ENCODE measurements at places on chromosomes 16 and 17. TPM values are rescaled to one million over a fixed set of nuclear protein-coding genes. Genes with fewer than 3 reads are reported as not detected.

Gene DOC2A
- 2.2 TPM for total RNA-seq

Gene C16orf46
- total RNA-seq: 1.2 TPM

Gene ITGAX
- 4.4 TPM for total RNA-seq

Gene RTN4RL1
- 3.7 TPM for total RNA-seq

Gene HOXB9
- total RNA-seq: not detected

Gene TERB1
- total RNA-seq: not detected

Gene ITGB4
- 169 TPM for total RNA-seq

GRCh38 chr17:700504-701094 lies 14.0 kb downstream of the VPS53 start:
- DNase-seq: no peak

- no peak for DNase-seq
These were observed 7.8 kb upstream of the EVI2A start for GRCh38 chr17:31329221-31329620.

- no peak for DNase-seq
These were observed 4.7 kb downstream of the SLC12A3 start for GRCh38 chr16:56869513-56870275.

- DNase-seq: no peak
These were observed 9.6 kb upstream of the METTL16 start for GRCh38 chr17:2521257-2521656.

DNA sequence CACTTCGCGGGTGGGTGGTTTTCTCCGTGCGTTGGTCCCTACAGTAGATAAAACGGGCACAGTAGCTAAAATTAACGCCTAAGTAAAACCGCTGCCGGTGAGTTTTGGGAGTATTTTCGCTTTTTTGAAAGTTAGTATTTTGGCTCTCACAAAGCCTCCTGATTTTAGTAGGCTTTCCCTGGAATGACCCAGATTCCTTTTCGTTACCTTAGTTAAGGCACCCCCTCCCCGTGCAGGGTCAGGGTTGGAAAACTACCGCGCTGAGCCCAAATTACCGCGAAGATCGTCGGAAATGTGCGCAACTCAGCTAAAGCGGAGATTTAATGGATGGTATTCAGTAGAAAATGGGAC lies 28.3 kb upstream of the ST6GALNAC1 start:
- DNase-seq: no peak

- DNase-seq: no peak
These were observed 34.6 kb downstream of the AKAP10 start for GRCh38 chr17:19943026-19943425.

GRCh38 chr16:79595231-79595641 lies 5.3 kb downstream of the MAF start:
- DNase-seq: no peak

- DNase-seq: no peak
These were observed 55.0 kb downstream of the STH start for GRCh38 chr17:46053911-46054534.

DNA sequence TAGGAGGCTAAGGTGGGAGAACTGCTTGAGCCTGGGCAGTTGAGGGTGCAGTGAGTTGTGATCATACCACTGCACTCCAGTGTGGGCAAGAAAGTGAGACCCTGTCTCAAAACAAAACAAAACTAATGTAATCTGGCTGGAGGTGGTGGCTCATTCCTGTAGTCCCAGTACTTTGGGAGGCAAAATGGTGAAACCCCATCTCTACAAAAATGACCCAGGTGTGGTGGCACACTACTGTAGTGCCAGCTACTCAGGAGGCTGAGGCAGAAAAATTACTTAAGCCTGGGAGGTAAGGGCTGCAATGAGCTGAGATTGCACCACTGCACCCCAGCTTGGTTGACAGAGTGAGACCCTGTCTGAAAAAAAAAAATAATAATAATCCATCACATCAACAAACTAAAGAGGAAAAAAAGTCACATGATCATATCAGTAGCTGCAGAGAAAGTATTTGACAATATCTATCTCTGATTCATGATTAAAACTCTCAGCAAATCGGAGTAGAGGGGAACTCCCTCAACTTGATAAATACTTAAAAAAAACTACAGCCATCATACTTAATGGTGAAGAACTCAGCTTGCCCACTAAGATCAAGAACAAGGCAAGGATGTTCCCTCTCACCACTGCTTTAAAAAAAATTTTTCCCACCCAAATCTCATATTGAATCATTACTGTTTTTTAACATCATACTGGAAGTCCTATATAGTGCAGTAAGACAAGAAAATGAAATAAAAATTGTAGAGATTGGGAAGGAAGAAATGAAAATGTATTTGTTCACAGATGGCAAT lies 31.0 kb downstream of the DHRS7B start:
- DNase-seq: no peak

DNA sequence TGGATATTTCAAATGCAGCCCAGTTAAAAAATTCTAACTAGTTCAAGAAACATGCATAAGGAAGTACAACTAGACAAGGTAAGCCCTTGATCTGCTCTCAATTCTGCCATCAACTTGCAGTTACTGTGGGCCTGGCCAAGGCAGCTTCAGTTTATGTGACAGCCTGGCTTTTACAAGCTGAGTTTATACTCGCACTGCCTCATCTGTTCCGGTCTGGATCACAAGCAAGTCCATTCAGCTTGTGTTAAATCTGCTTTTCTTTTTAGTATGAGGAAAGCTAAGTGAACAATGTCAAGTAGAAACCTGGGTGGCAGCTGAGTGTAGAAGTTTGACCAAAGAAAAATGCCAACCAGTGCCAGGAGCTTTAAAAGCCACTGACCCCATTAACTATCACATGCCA lies 76.6 kb upstream of the CORO6 start:
- DNase-seq: no peak

- DNase-seq: no peak
These were observed 70.3 kb downstream of the PMP22 start for GRCh38 chr17:15194859-15195277.

DNA sequence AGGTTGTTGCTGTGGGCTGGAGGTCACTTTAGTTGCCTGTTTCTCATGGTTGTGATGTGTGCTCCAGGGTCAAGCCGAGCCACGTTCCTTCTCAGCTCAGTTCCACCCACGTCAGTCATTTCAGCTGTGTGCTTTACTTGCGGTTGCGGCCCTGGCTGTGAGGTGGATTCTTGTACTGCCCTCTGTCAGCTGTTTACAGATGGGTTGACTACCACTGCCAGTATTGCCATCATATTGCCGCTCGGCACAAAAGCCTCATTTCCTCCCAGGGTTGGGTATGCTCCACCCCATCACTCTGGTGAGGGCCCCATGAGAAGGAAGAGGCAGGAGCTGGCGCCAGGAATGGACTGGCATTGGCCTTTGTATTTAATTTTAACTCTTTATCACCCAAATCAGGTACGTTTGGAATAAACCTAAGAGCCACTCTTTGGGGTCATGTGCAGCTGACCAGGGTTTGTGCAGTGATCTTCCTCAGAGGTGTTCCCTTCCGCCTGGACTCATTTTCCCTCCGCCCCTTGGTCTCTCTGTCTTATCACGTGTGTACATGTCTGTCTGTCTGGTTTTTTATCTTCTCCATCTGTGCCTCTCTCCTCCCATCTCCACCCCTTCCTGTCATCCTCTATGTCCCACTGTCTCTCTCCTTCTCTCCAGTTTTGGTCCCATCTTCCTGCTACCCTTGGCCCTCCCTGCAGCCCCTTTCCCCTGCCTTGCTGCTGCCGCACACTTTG lies 25.0 kb downstream of the METTL22 start:
- DNase-seq: no peak

DNA sequence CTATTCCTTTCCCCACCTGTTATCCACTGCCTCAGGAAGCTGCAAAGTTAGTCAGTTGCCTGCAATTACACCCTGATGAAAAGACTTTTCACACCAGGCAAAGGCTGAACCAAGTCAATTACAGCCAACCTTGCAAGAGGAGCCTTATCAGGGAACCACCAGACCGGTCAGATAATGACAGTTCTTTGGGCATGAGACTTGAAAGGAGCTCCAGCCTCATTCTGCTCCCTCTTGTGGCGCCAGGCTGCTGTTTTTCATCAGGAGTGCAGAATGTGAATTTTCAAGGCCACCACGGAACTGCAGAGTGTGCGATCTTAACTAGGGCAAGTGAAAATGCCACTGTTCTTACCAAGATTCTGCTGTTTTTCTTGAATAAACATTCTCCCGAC lies 22.5 kb downstream of the DNAI2 start:
- no peak for DNase-seq

DNA sequence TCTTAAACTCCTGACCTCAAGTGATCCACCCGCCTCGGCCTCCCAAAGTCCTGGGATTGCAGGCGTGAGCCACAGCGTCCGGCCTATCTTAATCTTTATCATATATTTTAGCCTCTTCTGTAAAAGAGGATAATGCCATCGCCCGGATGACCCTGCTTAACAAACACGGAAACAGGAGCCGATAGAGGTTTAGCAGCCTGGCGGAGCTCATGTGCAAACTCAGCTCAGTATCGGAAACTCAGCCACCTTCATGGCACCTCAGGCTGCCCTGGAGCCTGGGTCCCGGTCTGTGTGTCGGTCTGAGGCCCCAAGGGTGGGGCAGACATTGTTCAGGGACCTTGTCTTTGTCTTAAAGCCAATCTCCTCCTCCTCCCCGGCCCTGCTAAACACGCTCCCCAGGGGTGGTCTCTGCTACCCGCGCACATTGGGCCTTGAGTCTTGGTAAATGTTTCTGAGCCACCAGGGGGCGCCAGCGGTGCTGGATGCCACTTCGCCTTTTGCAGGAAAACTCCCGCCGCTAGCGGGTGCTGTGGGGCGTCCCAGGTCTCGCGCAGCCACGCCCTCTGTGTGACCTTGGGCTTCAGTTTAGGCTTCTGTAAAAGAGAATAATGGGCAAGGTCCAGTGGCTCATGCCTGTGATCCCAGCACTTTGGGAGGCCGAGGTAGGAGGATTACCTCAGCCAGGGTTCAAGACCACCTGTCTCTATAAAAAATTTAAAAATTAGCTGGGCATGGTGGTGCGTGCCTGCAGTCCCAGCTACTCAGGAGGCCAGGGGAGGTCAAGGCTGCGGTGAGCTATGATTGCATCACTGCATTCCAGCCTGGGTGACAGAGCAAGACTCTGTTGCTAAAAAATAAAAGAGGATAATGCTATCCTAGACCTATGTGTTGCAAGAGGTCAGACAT lies 2.7 kb downstream of the CETP start:
- no peak for DNase-seq

DNA sequence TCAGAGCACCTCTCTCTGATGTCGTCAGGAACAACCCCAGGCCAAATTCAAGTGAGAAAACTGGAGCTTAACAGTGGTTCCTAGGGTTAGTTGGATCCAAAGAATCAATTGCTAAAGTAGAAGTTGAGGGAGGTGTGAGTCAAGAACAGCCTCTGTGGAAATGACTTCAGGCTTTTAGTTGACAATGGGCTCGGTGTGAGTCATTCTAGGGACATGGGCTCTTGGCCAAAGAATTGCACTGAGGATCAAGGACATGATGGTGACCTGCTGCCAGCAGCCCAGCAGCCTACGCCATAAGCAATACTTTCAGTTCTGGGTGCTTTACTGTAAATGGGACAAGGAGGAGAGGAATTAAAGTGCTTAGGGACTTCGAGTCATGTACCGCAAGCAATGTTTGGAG lies 32.1 kb upstream of the SMURF2 start:
- no peak for DNase-seq

DNA sequence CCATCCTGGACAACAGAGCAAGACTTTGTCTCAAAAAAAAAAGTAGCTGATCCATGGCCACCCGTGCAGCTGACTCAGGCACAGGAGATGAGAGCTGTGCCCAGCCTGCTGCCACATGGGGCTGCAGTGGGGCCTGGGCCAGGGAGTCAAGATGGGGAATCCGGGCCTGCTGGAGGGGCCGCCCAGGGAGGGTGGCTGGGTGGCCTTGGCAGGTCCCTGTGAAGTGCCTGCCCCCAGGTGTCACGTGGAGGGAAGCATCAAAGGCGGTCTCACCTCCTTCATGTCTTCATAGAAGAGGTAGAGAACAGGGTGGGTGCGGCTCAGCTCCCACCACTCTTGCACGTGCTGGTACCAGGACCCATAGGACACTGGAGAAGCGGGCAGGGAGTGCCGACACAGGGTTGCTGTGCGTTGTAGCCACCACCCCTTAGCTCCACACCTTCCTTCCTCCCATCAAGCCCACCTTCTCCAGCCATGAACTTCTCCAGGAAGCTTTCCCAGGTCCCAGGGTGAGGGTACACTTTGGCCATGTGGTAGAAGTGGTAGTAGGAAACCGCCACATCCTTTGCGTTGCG lies 3.8 kb downstream of the SULT1A2 start:
- no peak for DNase-seq

GRCh38 chr16:86414991-86415740 lies 95.2 kb upstream of the FOXF1 start:
- no peak for DNase-seq

- DNase-seq: no peak
These were observed 839 bp upstream of the METRN start for GRCh38 chr16:714079-714478.

DNA sequence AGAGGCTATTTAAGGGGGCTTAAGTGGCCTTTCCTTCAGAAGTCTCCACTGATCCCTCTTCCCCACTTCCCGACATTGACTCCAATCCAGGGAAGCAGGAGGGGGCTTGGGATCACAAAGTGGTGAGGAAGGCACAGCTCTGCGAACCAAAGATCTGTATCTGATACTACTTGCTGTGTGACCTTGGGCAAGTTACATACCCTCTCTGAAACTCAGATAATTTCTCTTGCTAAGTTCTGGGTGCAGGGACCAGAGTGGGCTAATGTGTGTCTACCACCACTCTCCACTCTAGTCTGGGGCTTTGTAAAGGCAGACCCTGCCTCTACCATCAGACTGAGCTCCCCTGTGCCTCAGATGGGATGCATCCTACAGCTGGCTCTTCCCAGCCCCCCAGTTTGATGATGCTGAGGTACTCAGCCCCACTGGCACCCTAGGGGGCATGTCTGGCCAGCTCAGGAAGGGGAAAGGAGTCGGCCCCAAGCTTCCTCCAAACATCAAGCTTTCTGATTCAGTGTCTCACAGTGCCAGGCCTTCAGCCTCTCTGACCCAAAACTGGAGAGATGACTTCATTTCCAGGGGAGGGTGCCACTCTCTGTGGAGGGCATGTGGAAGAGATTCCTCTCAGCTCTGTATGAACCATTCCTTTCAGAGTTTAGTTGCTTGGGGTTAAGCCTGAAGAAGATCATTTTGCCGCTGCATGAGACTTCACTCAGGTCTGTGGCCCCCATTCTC lies 10.9 kb downstream of the DLX4 start:
- DNase-seq: no peak

GRCh38 chr16:69816996-69817395 lies 54.9 kb downstream of the WWP2 start:
- no peak for DNase-seq

GRCh38 chr16:52404546-52404945 lies 142.4 kb downstream of the TOX3 start:
- no peak for DNase-seq

DNA sequence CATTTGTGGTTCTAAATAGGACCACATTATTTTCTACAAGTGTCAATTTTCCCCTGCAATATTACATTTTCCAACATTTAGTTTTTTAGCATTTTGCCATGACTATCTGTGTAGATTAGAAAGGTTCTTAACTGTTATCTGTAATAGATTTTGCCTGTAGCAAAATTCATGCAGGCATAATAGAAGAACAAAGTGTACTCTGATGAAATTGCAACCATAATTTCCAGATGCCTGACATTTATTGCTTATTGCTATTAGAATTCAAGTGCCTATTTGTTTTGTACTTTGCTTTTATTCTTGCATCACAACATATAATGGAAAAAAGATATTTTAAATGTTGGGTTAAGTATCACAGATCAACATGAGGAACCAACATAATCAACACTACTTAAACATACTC lies 337.7 kb downstream of the TOX3 start:
- no peak for DNase-seq
